Stimulated activated CD4-positive, alpha-beta T cell treated with anti-CD3 and anti-CD28 coated beads, Interleukin-1b, Interleukin-23, amount 100 ng/mL, for 24 hours (primary cell): ENCODE measurements at places on chromosomes 11 and 22.

DNA sequence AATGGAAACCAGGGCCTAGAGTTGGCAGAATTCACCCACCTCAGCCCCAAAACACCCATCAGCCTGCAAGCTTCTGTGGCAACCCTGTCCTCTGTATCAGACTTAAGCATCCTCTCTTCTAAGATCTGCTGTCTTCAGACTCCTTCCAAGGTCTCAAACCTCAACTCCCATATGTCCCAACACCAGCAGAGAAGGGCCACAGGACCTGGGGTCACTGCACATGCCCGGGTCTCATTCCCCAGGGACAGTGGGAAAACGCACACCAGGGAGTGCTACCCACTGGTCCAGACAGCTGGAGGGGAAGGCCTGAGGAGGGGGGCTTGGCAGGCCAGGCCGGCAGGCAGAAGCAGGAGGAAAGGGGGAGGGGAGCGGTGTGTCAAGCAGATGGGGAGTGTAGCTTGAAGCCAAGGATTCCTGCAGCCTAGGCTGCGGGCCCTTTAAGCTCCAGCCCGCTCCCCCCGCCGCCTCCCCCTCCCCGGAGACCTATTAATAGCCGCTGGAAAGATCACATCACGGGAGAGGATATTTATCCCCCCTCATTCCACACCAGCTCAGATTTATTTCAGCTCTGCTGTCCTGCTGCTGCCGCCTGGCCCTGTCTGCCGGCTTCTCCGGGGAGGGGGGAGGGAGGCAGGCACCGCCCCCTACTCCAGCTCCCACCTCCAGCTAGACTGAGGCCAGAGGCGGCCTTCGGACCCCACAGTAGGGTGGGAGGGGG is 16.7 kb downstream of the BCL9L start:
- no peak for DNase-seq

GRCh38 chr11:81098471-81098870 is 1635.2 kb downstream of the FAM181B start:
- DNase-seq = no peak

GRCh38 chr11:26835611-26836010 is 113.8 kb upstream of the SLC5A12 start:
- no peak for DNase-seq

GRCh38 chr11:8693010-8693551 is 10.5 kb downstream of the RPL27A start:
- DNase-seq = no peak

DNA sequence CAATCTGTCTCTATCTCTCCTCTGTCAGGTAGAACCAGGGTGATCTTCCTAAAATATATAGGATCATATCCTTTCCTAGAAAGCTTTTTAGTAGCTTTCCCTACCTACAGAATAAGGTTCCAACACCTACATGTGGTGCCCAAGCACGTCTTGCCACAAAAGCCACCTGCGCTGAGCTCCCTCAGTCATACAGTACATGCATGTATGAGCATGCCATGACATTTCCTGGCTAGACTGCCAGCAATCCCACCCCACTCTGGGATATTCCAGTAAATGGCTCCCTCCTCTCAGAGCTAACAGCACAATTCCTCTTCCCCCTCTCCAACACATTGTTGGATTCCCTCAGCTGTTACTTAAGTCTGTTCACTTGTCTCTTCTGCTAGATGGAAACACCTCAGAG is 398.0 kb downstream of the TENM4 start:
- no peak for DNase-seq

DNA sequence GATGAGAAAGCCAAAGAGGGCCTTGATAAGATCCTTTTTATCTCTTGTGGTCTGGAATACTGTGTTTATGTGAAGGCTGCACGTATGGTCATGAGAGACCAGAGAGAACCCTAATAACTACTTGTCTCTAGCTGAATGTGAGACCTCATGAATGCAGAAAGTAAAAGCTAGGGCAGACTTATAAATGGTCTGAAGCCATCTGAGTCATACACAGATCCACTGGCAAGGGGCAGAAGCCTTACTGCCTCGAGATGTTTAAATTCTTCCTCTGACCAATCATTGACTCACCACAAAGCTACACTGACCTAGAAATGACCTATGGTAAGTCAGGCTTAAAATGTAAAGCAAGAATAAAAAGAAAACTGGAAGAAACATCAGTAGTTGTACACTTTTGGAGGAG is 22.7 kb upstream of the OR4B1 start:
- no peak for DNase-seq

DNA sequence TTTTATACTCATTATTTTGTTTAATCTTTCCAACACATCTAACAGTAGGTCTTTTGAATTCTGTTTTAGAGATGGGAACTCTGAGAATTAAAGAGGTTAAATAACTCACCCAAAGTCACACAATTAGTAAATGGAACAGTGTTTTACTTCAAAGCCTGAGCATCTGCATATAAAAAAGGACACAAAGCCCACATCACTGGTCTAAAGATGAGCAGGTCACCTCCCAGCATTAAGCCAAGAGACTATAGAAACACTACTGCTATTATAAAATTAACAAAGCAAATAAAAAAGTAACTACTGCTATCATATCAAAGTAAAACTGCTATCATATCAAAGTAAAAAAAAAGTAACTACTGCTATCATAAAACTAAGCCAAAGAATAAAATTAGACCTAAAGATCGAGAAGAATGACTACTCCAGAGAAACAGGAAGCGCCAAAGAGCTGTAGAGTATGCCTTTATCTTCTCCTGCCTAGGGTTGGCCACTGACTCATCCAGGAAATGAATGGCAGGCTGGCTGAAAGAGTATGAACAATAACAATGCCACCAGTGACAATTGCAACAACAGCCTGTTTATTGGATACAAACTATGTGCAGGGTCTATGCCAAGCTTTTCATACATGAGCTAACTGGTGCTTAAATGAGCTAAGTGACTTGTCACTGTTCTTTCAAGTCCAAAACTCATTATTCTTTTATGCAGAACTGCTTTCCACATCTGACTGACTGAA is 1153.0 kb upstream of the TENM4 start:
- DNase-seq = no peak

GRCh38 chr22:41003066-41003465 is 51.9 kb downstream of the RBX1 start:
- no peak for DNase-seq

DNA sequence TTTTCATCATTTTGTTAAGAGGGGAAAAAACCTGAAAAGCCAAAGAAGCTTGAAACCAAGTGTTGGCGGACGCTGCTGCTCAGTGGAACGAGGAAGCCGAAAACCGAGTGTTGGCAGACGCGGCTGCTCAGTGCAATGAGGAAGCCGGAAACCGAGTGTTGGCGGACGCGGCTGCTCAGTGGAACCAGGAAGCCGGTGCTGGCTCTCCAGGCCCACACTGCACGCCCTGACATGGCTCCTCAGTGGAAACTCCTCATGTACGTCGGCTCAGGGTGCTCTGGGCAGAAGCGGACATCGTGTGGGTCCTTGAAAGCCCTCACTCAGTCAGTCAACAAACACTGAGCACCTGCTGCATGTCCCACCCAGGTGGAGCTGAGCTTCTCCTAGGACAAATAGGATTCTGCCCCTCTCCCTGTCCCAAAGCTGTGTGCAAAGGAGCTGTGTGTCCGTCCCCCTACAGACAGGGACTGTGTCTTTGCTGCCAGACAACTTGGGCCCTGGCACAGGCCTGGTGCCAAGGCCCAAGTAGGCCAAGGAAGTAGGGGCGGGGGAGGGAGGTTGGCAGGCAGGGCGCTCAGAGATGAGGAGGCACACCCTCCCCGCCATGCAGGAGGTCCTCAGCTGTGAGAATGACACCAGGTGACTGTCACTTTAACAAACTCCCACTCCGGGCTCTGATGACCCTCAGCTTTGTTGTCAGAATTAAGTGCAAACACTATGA is 37.3 kb downstream of the PHF21B start:
- DNase-seq = no peak

DNA sequence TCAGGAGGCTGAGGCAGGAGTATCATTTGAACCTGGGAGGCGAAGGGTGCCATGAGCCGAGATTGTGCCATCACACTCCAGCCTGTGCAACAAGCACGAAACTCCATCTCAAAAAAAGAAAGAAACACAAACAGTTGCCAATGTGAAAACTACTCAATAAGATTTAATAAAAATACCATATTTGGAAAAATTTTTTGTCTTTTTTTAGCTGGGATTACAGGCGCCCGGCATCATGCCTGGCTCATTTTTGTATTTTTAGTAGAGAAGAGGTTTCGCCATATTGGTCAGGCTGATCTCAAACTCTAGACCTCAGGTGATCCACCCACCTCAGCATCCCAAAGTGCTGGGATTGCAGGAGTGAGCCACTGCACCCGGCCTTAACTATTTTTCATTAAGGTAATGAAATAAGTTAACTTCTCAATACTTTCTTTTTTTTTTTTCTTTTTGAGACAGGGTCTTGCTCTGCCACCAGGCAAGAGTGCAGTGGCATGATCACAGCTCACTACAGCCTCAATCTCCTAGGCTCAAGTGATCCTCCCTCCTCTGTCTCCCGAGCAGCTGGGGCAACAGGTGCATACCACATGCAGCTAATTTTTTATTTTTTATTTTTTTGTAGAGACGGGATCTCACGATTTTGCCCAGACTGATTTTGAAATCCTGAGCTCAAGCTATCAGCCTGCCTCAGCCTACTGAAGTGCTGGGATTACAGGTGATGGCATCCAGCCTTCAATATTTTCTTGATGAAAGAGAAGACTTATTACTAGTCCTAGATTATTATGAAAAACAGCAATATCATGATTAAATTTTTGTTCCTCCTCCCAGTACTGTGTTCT is 4746.2 kb upstream of the OR11H1 start:
- no peak for DNase-seq

GRCh38 chr11:102868339-102868738 is 6.4 kb downstream of the MMP12 start:
- DNase-seq = no peak

- no peak for DNase-seq
These were observed 5.4 kb downstream of the KREMEN1 start for GRCh38 chr22:29078036-29078868.

DNA sequence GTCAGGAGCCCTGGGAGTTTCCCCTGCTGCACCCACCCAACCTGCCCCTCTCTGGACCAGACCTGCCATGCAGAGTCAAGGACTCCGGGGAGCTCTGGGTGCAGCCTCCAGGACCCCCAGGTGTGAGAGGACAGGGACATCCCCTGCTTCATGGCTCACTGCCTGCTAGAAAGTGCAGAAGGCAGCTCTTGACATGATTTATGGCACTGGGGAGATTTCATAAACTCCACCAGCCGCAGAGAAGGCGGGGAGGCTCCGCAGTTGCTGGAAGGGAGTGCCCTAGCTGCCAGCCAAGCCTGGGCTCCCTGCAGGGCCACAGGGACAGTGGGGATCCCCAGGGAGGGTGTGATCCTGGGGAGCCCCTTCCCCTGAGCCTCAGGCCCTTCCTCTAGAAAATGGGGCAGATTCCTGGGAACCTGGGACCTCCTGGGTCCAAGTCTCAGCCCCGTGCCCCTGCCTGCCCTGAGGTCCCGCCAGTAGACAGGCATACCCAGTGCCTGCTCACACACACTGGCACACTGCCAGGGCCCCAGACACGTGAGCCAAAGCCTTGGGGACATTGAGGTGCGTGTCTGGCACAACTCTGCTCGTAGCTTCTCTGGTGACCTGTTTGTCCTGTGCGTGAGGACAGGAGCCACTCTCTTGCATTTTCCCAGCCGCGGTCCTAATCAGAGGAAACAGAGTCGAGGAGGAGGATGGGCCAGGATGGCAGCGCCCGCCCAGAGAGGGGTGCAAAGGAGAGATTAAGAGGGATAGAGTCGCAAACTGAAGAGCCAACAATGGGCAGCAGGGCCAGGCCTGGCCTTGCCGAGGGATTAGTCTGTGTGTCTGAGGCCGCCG is 13.8 kb downstream of the CABP7 start:
- no peak for DNase-seq

GRCh38 chr11:117337076-117337475 is 9.4 kb downstream of the CEP164 start:
- no peak for DNase-seq

GRCh38 chr22:50678218-50678650 is 5.6 kb downstream of the SHANK3 start:
- DNase-seq = no peak

DNA sequence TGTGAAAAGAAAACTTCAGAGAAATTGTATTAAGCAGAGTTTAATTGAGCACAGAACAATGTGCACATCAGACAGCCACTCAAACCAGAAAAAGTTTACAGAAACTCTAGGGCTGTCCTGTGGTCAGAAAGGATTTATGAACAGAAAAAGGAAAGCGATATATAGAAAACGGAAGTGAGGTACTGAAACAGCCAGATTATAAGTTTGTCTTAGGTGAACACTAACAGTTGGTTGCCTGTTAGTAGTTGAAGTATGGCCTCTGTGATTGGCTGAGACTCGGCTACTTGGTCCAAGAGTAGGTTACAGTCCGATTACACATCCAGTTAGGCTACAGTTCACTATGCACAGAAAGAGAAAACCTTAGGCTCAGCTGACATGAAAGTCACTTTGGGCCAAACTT is 1232.5 kb upstream of the RAG2 start:
- no peak for DNase-seq

- no peak for DNase-seq
These were observed 294.3 kb downstream of the OPCML start for GRCh38 chr11:133238027-133238426.

GRCh38 chr11:125221461-125221860 is 56.9 kb downstream of the PKNOX2 start:
- no peak for DNase-seq

- DNase-seq = no peak
These were observed 72.9 kb downstream of the LARGE2 start for GRCh38 chr11:45995342-45995734.

- DNase-seq = no peak
These were observed 1.4 kb downstream of the CDC42BPG start for GRCh38 chr11:64842851-64843685.

DNA sequence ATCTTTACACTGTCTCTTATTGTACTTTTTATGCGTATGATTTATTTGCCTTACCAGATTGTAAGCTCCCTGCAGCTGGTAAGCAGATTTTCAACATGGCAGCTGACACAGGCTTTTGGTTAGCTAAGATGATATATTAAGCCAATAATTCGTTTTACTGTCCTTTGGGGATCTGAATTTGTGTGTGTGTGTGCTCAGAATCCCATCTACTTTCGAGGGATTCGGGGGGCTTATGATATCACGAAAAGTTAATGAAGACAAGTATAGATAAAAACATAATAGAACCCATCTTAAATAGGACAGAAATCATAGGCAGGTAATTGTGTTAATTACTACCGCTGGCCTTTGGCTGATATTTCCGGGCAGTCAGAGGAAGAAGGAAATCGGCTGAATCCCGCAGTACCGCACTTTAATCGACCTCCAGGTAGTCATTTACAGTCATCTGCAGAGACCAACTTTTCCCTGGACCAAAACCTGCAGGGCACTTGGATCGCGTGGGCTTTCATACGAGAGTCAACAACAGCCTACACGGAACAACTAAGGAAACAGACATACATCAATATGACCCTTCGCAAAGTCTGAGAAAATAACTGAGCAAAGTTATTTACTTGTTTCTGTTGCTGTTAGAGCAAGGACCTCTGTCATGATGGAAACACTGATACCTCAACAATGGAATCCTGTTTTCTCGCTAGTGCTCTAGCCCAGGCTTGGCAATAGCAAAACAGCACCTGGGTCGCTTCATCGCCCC is 802 bp downstream of the KBTBD3 start:
- DNase-seq = no peak

GRCh38 chr11:128662960-128663359 is 30.9 kb upstream of the FLI1 start:
- no peak for DNase-seq

- no peak for DNase-seq
These were observed 34.3 kb upstream of the MICAL2 start for GRCh38 chr11:12075822-12076821.

- DNase-seq = no peak
These were observed 38.8 kb upstream of the CHRNA10 start for GRCh38 chr11:3709977-3710376.
